Tibial nerve (tissue), 4 donors: ENCODE measurements at places on chromosomes 1 and 21. TPM values are rescaled to one million over a fixed set of nuclear protein-coding genes. Genes with fewer than 3 reads are reported as not detected.
A peak's percentile ranks its signal among the peaks of the same experiment; 100 is the strongest.

FCGR2B gene
- total RNA-seq = 21.2 TPM

AMY1B gene
- not detected for total RNA-seq

GRCh38 chr21:42009018-42009830 is 936 bp downstream of the ZBTB21 start:
- no peaks in the 10 kb centered on the region for H3K36me3 ChIP-seq
- H3K4me1 ChIP-seq = peaks cover 9% of the 10 kb centered on the region
- H3K27ac ChIP-seq = peak overlapping the region; percentile 97
- H3K27me3 ChIP-seq = no peaks in the 10 kb centered on the region
- peak; percentile 33 for DNase-seq

- no peaks in the 10 kb centered on the region for H3K36me3 ChIP-seq
- DNase-seq = no peak
- peaks cover 17% of the 10 kb centered on the region for H3K4me1 ChIP-seq
- H3K27me3 ChIP-seq = peaks cover 15% of the 10 kb centered on the region
Measured at GRCh38 chr1:10897321-10897980, 101.0 kb upstream of the CASZ1 start.
